ENCODE measurements at places on chromosomes 13 and 19.

DNA sequence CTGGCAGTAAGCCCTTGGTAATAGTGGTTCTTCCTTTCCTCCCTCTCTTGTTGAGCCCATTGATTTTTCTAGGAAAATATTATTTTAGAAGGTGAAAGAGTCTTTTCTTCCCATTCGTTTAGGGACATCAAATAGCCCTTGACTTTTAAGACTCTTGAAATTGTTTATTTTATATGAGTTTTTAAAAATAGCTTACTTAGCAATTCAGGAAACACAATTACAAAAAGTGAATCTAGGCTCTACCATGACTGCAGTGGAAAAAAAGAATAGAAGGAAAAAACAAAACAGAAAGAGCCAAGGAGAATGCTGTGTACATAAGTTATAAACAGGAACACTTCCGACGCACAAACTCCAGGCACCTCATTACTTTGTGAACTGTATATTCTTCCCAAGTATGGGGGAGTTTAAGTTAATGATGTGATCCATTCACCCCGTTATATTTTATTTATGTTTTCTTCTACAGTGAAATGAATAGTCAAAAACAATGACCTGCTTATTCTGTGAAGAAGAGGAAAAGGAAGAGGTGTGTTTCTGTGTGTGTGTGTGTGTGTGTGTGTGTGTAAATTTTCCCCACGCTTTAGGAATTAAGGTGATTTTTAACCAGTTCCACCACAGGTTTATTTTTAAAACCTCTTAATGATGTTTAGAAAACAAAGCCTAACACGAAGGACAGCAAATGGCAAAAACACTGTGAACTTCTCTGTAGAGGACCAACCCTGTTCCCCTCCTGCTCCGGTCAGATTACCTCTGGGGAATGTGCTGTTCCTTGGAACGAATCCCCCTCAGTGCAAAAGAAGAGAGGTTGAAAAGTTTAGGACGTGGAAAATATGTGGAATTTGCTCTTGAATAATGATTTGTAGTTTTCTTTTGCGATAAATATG is 266.3 kb downstream of the KLF5 start:
- ATAC-seq, result no peak

DNA sequence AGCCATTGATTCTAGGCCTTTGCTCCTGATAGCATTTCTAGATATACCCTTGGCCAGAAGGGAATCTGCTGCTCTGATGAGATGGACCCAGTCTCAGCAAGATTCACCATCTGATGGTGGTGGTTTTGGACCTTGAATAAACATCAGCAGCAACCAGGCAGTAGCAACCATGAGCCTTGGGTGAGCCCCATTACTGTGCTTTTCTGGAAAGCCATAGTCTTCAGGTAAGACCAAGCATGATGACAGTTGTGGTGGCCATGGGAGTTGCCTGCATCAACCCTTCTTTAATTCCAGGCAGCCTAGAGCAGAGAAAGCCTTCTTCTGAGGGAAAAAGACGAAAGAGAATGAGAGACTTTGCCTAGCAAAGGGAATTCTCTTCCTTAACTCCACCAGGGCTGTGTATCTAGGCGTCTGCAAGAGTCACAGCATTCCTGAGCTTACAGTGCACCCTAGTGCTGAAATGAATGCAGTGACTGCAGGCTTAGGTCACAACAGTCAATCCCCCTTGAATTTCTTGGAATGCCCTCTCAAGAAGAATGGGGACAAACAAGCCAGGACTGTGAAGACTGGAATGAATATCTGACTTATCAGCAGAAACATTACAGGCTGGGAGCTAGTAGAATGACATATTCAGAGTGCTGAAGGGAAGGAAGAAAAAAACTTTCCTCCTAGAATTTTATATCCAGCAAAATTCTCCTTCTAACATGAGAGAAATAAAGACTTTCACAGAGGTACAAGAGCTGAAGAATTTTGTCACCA is 942.4 kb upstream of the PCDH20 start:
- ATAC-seq, result no peak

DNA sequence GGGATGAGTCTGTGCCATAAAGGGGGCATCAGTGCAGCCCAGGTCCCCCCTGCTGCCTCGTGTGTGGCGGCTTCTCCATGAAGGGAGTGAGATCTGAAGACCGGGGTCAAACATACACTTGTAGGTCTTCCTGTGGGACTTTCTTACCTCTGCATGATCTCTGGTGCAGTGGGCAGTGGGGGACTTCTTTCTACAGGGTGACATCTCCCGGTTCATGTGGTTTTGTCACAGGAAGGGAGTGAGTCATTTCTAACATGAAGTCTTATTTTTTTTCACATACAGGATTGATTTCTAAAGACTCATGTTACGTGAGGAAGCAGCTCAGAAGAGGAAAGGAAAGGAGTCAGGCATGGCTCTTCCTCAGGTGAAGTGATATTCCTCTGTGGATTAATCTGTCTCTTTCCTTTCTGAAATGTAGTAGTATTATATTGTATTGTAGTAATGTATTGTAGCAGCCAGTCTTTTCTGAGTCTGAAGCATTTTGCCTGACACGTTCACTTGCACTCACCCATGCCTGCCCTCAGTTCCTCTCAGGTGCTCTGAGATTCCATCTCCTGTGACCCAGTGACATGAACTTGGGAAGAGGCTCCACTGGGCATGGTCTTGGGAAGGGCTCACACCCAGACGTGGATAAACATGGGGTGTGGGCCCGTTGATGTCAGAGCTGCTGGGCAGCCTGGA is 15.7 kb downstream of the ZNF808 start:
- ATAC-seq, result peak; percentile 49

DNA sequence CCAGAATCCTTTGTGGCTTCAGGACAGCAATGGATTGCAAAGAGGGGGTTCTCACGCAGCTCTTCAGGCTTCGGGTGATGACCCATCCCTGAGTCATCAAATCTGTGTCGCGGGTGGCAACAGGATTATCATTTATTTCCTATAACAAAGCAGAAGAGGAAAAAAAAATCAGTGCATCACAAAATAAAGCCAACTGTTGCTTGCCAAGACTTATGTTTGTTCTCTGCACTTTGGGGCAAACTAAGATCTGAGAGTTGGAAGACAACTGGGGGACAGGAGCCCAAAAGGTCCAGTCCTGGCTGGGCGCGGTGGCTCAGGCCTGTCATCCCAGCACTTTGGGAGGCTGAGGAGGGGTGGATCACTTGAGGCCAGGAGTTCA is 6.4 kb downstream of the GNA15 start:
- peak; percentile 83 for ATAC-seq

- ATAC-seq, result no peak
Observed at GRCh38 chr13:96285729-96286128, 195.8 kb downstream of the HS6ST3 start.

- no peak for ATAC-seq
Observed at GRCh38 chr19:10329555-10329954, 3.8 kb downstream of the RAVER1 start.
